ENCODE measurements at places on chromosomes 3 and 15. TPM values are rescaled to one million over a fixed set of nuclear protein-coding genes. Genes with fewer than 3 reads are reported as not detected.

DNA sequence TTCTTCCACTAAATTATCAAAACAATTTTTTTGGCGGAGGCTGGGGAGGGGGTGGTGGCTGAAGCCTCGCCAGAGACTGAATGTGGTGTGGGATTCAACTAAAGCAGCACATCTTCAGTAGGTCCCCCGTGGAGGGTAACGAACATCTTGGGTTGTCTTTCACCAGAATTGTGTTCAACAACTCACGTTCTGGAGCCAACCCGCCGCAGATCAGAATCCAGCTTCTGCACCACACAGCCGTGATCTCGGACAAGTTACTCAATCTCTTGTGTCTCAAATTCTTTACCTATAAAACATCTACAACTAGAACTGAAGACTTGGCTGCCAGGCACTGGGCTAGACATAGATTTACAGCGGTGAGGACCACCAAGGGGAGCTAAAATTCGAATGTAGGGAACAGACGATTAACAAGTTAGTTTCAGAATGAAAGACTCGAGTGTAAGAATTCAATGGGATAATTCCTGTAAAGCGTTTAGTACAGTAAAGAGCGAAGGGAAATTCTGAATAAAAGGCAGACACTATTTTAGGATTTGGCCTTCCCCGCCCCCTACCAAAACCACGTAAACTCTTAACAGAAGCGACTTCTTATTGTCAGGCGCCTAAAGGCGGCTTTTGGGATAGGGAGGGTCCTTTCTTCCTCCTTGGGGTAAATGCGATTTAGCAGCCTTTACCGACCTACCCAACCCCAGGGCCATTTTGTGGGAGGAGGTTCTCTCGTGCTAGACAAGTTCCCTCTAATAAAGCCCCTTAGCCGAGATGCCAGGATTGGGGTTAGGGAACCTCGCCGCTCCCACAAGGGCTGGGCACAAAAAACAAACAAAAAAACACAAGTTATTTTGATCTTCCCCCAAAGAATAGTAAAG, 697 bp upstream of the RAB5A start:
- no peak for DNase-seq
- H3K36me3 ChIP-seq = no peaks in the 10 kb centered on the region
- H3K27ac ChIP-seq = peak overlapping the region; percentile 98

- no peaks in the 10 kb centered on the region for H3K27me3 ChIP-seq
- H3K27ac ChIP-seq = no peak overlapping the region
- DNase-seq = peak; percentile 25
- H3K4me1 ChIP-seq = no peaks in the 10 kb centered on the region
- H3K36me3 ChIP-seq = no peaks in the 10 kb centered on the region
Observed at GRCh38 chr3:190721330-190721729, 141.2 kb downstream of the GMNC start.

DNA sequence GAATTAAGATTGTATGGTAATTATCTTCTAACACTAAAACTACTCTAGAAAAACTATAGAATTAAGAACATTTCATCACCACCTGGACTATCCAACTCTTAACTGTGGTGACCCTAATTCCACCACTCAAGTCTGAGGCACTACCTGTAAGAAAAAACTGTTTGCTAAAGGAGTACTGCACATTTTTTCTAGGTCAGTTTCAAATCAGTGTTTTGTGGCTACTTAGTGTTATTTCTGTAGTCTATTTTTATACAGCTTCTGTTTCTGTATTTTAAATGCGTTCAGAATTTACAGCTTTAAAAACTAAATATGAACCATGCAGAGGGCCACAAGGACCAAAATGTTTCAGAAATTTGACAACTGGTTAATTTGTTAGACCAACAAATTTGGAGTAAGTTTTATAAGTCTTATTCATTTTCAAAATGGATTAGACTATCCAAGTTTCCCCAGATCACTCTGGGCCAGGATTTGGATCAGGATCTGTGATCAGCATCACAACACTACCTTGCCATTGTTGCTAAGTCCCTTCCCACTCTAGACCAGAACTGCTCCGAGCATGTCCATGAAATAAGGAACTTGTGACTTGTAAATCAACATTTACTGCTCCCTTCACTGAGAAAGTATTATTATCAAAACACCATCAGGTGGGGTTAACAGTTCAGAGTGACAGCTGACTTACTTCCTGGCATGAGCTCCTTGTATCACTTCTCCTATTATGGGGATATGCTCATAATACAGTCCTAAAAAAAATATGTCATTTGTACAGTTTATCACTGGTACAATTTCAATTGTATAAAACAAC, 8.6 kb downstream of the GLT8D1 start:
- no peak for DNase-seq
- H3K36me3 ChIP-seq = peaks cover 9% of the 10 kb centered on the region
- no peak overlapping the region for H3K4me3 ChIP-seq
- H3K27ac ChIP-seq = no peak overlapping the region
- no peaks in the 10 kb centered on the region for H3K4me1 ChIP-seq
- no peaks in the 10 kb centered on the region for H3K27me3 ChIP-seq

DNA sequence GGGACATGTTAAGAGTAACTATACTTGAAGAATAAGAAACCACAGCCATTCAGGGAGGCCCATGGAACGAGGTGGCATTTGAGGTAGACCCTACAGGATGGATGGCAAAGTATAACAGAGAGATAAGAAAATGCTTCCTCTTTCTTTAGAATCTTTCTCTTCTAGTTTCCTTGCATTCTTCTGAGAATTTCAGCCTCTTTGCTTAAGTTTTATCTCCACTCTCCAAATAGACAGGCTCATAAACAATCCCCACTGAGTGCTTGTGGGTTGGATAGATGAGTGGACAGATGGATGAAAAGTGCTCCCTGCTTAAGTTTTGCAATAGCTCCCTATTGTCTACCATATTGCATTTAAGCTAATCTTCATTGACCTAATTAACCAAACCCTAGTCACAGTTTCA, 103.7 kb downstream of the MEX3B start:
- no peak overlapping the region for H3K4me3 ChIP-seq
- no peaks in the 10 kb centered on the region for H3K4me1 ChIP-seq
- no peak for DNase-seq

DNA sequence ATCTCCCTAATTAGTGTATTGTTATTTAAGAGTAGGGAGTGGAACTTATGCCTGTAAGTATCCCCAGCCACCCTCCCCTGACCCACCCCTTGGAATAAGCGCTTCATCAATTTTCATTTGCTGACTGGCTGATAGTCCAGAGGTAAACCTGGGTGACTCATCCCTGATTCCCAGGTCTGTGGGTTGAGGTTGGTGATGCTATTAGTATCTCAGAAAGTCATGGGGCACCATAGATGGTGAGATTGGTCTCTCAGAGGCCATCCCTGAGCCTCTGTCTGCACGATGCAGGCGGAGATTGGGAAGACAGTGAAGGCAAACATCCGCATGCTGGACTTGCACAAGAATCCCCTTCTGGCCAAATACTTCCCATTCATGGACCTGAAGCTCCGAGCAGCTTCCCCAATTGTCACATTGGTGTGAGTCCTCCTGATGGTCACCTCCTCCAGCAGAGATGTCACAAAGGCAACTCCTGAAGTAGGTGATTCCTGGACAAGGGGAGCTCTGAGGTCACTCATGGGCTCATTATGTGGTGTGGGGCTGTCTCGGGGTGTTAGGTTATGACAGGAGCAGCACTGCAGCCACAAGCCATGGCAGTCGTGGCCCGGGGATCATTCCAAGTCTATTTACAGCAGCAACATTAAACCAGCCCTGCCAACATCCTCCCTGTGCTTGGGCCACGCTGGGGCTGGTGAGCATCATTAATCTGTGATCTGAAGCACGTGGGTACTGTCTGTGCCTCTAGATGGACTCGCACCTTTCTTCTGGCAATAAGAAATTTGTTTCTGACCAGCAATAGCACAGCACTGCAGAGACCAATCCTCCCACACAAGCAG, 6.8 kb upstream of the TXNRD3 start:
- DNase-seq = no peak
- no peaks in the 10 kb centered on the region for H3K36me3 ChIP-seq
- H3K27ac ChIP-seq = no peak overlapping the region
- H3K4me3 ChIP-seq = no peak overlapping the region

- H3K36me3 ChIP-seq = no peaks in the 10 kb centered on the region
- no peaks in the 10 kb centered on the region for H3K27me3 ChIP-seq
- no peak overlapping the region for H3K4me3 ChIP-seq
- H3K27ac ChIP-seq = no peak overlapping the region
- no peak for DNase-seq
Observed at GRCh38 chr15:37695719-37696118, 238.7 kb upstream of the TMCO5A start.

- DNase-seq = no peak
- no peaks in the 10 kb centered on the region for H3K36me3 ChIP-seq
- H3K4me1 ChIP-seq = peaks cover 27% of the 10 kb centered on the region
- peaks cover 3% of the 10 kb centered on the region for H3K27me3 ChIP-seq
- H3K27ac ChIP-seq = no peak overlapping the region
- H3K4me3 ChIP-seq = no peak overlapping the region
Observed at GRCh38 chr3:44055951-44056350, 185.7 kb upstream of the TOPAZ1 start.

- H3K27me3 ChIP-seq = no peaks in the 10 kb centered on the region
- no peak for DNase-seq
- H3K4me3 ChIP-seq = no peak overlapping the region
- no peaks in the 10 kb centered on the region for H3K4me1 ChIP-seq
- no peak overlapping the region for H3K27ac ChIP-seq
- H3K36me3 ChIP-seq = no peaks in the 10 kb centered on the region
Observed at GRCh38 chr15:29124581-29125381, 144.8 kb downstream of the NSMCE3 start.

DNA sequence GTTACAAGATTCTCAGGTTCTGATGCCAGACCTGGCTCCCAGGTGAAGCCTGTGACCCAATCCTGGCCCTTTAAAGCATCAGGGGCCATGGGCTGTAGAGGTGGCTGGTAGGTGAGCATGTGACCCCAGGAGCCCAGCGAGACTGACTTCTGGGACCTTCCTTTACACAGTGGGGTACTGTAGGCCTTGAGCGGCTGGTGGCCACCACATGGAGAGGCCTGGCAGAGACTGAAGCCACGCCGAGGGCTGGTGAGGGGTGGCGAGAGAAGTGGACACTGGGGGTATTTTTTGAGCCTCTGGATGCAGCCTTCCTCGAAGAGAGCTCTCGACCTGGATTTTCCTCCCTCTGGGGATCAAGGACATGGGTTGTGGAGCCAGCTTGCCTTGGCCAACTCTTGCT, 71.2 kb upstream of the ITGA11 start:
- no peaks in the 10 kb centered on the region for H3K27me3 ChIP-seq
- no peaks in the 10 kb centered on the region for H3K36me3 ChIP-seq
- no peak for DNase-seq
- H3K4me3 ChIP-seq = no peak overlapping the region
- H3K4me1 ChIP-seq = no peaks in the 10 kb centered on the region
- H3K27ac ChIP-seq = no peak overlapping the region

GRCh38 chr15:77659350-77660321, 26.9 kb upstream of the LINGO1 start:
- no peaks in the 10 kb centered on the region for H3K4me1 ChIP-seq
- no peak for DNase-seq
- H3K27me3 ChIP-seq = no peaks in the 10 kb centered on the region
- no peaks in the 10 kb centered on the region for H3K36me3 ChIP-seq
- no peak overlapping the region for H3K27ac ChIP-seq
- no peak overlapping the region for H3K4me3 ChIP-seq

DNA sequence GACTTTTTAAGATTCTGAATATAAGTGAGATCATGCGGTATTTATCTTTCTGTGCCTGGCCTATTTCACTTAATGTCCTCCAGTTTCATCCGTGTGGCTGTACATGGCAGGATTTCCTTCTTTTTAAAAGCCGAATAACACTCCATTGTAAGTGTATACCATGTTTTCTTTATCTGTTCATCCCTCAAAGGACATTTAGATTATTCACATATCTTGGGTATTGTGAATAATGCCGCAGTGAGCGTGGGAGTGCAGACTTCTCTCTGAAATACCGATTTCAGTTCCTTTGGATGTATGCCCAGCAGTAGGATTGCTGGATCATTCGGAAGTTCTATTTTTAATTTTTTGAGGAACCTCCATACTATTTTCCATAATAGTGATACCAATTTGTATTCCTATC, 136.1 kb downstream of the APBA2 start:
- H3K27ac ChIP-seq = no peak overlapping the region
- no peaks in the 10 kb centered on the region for H3K4me1 ChIP-seq
- no peak overlapping the region for H3K4me3 ChIP-seq

DNA sequence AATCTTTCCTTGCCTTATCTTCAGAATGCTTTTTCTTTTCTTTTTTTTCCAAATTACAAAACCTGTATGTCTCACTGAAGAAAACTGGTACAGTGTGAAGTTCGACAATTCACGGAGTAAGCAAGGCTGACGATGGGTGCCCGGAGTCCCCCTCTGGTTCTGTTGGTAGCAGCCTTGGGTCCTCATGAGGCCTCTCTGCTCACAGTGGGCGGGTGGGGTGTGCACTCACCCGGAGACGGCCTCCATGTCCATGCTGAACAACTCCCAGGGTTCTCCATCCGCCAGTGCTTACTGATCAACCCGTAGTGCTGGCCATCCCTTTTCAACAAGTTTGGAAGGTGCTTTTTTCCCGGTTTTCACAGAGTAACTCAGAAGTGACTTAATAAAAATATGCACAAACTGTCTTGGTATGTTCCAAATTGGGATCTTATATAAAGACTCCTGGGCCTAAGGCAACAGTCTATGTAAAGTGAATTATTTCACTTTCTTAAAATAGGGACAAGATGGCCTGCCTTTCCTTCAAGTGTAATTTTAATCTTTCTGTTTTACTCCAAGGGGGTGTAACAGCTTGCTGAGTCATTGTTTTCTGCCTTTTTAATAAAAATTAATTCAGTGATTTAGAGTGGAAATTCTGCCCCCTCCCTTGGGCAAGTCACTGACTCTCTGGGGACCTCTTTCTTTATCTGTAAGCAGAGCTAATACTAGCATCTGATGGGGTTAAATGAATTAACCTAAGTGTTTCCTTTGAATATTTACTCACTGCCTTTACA, 23.7 kb downstream of the LRRK1 start:
- no peak for DNase-seq
- H3K27ac ChIP-seq = no peak overlapping the region
- no peak overlapping the region for H3K4me3 ChIP-seq
- peaks cover 22% of the 10 kb centered on the region for H3K4me1 ChIP-seq
- H3K36me3 ChIP-seq = no peaks in the 10 kb centered on the region

ZNF80 gene
- 0.42 TPM for total RNA-seq

MYO5C gene
- total RNA-seq = 4.5 TPM

RYR3 gene
- total RNA-seq = not detected

CLRN1 gene
- total RNA-seq = not detected

ACSBG1 gene
- not detected for total RNA-seq

SH3BP5 gene
- total RNA-seq = 73.6 TPM

ISLR2 gene
- not detected for total RNA-seq

PIF1 gene
- total RNA-seq = 2.8 TPM

FGD5 gene
- 0.12 TPM for total RNA-seq

All from B cell (primary cell).